Mesenchymal stem cell (in vitro differentiated cells and primary cell): ENCODE measurements at places on chromosomes 13 and 19.

DNA sequence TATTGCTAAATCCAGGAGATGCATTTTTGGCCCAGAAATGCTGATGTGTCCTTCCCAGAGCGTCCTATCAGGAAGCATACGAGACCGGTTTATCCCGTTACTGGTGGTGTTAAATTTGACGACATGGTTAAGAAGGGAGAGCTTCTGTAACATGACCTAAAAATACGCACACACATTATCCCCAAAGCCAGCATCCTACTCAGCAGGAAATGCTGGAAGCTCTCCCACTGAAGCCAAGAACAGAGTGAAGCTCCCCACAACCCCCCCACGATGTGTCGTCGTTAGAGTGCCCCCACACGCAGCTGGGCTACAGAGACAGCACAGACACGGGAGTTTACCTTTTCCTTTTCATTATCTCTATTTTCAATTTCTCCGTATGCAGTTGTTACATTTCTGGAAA is 45.1 kb upstream of the MCF2L start:
- no peak for DNase-seq
- no peaks in the 10 kb centered on the region for H3K36me3 ChIP-seq
- H3K4me3 ChIP-seq = no peak overlapping the region

DNA sequence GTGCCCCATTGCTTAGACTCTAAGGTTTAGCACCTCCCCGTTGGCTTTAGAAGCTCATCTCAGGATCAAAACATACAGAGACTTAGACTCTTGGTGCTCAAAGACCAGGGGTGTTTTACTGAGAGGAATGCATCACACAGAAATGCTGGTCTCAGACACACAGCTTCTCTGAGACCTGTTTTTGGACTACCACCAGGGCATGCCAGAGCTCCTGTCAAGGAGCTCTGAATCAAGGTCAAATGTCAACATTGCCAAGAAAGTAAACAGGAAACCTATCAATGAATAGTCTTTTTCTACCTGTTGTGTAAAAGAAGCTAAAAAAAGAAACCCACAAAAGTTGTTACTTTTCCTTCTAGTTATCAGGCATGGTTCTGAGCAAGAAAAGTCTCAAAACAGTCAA is 149.2 kb downstream of the COL4A1 start:
- DNase-seq = no peak
- H3K4me3 ChIP-seq = no peak overlapping the region
- no peaks in the 10 kb centered on the region for H3K27me3 ChIP-seq
- peaks cover 4% of the 10 kb centered on the region for H3K4me1 ChIP-seq
- peaks cover 62% of the 10 kb centered on the region for H3K36me3 ChIP-seq

- no peak overlapping the region for H3K4me3 ChIP-seq
- no peak for DNase-seq
- peaks cover 21% of the 10 kb centered on the region for H3K27me3 ChIP-seq
- H3K4me1 ChIP-seq = peaks cover 3% of the 10 kb centered on the region
- H3K27ac ChIP-seq = no peak overlapping the region
These were observed 4.5 kb downstream of the TEX26 start for GRCh38 chr13:30936971-30937370.

DNA sequence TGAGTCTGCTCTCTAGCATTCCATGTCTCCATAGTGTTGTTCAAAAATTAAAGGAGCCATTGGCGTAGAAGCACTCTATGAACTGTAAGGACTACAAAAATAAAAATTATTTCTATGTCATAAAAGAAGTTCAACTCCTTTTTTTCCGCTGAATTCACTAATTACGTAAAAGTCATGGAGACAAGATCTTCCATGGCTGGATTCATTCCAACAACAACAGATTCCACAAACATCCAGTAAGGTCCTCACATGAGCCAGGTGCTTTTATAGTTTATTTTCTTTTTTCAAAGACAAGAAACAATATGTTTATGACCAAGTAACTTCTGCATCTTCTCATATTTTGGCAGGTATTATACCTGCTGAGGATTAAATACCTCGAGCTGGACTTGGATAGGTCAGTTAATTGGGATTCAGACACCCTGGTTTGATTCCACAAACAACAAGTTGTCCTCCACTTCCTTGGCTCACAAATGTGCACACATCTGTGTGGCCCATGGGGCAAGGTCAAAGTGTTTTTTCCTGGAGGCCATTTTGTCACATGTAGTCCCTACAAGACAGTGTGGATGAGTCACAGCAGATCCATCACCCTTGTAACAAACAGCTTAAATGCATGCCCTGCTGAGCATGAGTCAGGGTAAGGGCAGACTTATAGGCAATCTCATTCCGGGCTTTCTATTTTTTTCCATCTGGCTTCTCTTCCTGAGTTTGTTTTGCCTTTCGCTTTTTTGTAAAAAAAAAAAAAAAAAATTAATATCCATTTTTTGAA is 475.6 kb downstream of the COG6 start:
- peaks cover 3% of the 10 kb centered on the region for H3K4me1 ChIP-seq
- H3K27me3 ChIP-seq = no peaks in the 10 kb centered on the region
- no peak overlapping the region for H3K27ac ChIP-seq
- no peaks in the 10 kb centered on the region for H3K36me3 ChIP-seq

DNA sequence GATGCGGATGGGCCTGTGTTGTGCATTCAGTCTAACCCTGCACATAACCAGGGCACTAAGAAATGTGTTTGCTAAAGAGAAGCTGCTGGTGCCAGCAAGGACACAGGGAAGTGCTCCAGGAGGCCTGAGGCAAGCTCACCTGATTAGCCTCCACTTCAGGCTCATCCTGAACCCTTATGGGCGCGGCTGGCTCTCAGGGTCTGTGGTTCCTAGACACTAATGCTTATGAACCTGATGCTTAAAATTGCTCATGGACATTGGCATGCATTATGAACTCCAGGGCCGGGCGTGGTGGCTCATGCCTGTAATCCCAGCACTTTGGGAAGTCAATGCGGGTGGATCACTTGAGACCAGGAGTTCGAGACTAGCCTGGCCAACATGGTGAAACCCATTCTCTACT is 34.3 kb downstream of the SERP2 start:
- H3K27me3 ChIP-seq = peaks cover 48% of the 10 kb centered on the region
- H3K36me3 ChIP-seq = no peaks in the 10 kb centered on the region
- no peak overlapping the region for H3K4me3 ChIP-seq
- H3K4me1 ChIP-seq = peaks cover 21% of the 10 kb centered on the region
- no peak overlapping the region for H3K27ac ChIP-seq

GRCh38 chr13:110301606-110302553 is 5.1 kb downstream of the COL4A1 start:
- H3K4me1 ChIP-seq = peaks cover 32% of the 10 kb centered on the region
- H3K27ac ChIP-seq = peak overlapping the region; percentile 69
- H3K36me3 ChIP-seq = no peaks in the 10 kb centered on the region
- no peak overlapping the region for H3K4me3 ChIP-seq
- peak; percentile 85 for DNase-seq
- H3K27me3 ChIP-seq = no peaks in the 10 kb centered on the region

DNA sequence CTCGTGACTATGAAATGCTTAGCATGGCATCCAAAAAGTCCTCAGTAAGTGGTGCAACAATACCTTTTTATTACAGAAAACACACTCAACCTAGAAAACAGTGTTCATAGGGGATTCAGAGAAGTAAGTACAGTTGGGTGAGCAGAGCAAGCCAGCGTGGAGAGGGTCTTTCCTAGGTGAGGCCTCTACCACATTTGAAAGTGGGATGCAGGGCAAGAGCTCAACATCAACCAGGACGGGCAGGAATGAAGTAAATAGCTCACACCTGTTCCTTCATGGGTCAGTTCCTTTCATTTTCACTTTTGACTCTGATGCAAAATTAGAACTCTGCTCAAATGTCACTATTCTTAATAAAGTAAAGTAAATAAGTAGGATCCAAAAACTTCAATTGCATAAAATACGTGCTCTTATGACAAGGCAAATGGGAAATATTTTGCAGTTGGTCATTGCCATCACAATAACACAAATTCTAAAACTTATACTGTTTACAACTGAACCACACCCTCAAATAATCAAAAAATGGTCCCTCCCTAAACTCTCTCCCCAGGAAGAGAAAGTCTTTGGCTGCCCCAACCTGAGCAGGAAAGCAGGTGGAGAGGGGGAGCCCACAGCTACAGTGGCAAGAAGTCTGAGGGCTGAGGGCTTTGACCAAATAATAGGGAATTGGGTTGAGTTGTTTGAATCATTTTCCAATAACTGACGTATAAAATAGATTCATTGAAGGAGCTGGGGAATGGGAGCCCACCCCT is 20.2 kb downstream of the CHAMP1 start:
- peaks cover 3% of the 10 kb centered on the region for H3K4me1 ChIP-seq
- H3K4me3 ChIP-seq = no peak overlapping the region
- no peaks in the 10 kb centered on the region for H3K27me3 ChIP-seq
- no peak overlapping the region for H3K27ac ChIP-seq
- no peak for DNase-seq
- H3K36me3 ChIP-seq = no peaks in the 10 kb centered on the region

DNA sequence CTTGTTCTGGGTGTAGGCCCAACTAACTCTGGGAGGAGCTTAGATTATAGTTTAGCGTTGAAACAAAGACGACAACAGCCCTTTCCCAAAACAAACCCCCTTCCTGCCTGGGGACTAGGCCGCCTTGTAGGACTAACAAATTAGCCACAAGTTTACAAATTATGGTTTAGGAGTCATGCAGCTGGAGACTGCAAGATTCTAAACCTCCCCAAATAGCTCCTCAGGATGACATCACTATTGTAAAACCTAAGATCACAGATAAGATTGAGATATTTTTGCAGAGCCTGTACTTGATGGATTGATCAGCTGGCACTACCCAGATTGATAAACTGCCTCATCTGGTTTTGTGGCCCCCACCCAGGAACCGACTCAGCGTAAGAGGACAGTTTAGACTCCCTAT is 2.3 kb upstream of the SLC25A15 start:
- no peak overlapping the region for H3K4me3 ChIP-seq
- no peak overlapping the region for H3K27ac ChIP-seq
- peak; percentile 96 for DNase-seq

- no peak overlapping the region for H3K27ac ChIP-seq
- H3K27me3 ChIP-seq = peaks cover 46% of the 10 kb centered on the region
- no peak overlapping the region for H3K4me3 ChIP-seq
These were observed 481 bp downstream of the ALOX5AP start for GRCh38 chr13:30735872-30736175.

DNA sequence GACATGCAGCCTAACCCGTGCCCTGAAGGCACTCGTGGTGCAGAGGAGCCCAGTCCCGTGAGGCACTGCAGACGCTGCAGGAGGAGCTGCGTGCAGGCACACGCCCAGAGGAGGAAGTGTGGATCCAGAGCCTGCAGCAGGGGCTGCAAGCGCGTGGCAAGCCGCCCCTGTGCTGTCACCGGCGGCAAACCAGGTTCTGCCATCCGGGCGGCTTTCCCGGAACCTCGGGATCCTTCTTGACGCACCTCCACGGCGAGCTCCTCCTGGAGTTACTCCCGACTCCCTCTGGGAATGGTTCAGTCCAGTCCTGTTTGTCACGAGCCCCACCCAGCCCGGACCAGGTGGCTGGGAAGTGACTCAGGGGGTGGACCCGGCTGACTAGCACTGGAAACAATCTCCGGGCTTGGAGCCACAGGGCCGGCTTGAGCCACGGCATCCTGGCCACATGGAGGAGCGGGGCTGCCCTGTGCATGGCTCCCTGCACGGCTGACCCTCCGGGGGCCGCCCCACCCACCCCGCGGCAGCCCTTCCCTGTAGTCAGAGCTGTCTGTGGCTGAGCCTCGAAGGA is 10.2 kb downstream of the DPP9 start:
- H3K4me1 ChIP-seq = peaks cover 63% of the 10 kb centered on the region
- H3K27me3 ChIP-seq = no peaks in the 10 kb centered on the region
- no peak overlapping the region for H3K4me3 ChIP-seq
- peak; percentile 91 for DNase-seq
- H3K36me3 ChIP-seq = peaks cover 73% of the 10 kb centered on the region

- DNase-seq = no peak
- no peak overlapping the region for H3K4me3 ChIP-seq
- peaks cover 7% of the 10 kb centered on the region for H3K4me1 ChIP-seq
- H3K27me3 ChIP-seq = no peaks in the 10 kb centered on the region
These were observed 9.8 kb upstream of the MARCHF2 start for GRCh38 chr19:8403098-8403819.

- no peak for DNase-seq
- H3K4me3 ChIP-seq = no peak overlapping the region
- no peak overlapping the region for H3K27ac ChIP-seq
- H3K36me3 ChIP-seq = peaks cover 12% of the 10 kb centered on the region
- H3K4me1 ChIP-seq = peaks cover 7% of the 10 kb centered on the region
These were observed 2.2 kb downstream of the DCUN1D2 start for GRCh38 chr13:113488283-113488682.

DNA sequence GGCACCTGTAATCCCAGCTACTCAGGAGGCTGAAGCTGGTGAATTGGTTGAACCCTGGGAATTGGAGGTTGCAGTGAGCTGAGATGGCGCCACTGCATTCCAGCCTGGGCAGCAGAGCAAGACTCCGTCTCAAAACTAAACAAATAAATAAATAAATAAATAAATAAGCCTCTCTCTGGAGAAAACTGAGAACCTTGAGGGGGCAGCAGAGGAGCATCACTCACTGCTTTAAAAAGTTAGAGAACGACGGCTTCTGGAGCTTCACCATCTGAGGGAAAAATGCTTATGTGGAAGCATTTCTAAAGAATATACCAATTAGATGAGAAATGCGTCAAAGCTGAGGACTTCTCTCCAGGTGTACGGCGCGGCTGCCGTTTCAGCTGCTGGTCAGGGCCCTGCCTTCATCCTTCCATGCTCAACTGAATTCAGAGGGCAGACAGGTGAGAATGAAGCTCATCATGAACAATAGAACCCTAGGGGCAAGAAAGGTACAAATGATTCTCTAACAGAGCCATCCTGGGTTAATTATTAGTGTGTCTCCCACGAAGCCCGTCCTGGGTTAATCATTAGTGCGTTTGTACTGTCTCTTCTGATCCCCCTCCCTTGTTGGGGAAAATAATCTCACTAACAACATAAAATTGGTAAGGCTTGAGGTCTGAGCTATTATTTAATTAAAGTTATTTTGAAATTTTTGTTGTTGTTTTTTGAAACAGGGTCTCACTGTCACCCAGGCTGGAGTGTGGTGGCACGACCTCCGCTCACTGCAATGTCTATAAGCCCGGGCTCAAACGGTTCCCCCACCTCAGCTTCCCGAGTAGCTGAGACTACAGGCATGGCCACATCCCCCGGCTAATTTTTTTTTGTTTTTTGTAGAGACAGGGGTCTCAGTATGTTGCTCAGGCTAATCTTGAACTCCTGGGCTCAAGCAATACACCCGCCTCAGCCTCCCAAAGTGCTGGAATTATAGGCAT is 80.1 kb downstream of the IPO5 start:
- H3K27me3 ChIP-seq = no peaks in the 10 kb centered on the region
- peaks cover 10% of the 10 kb centered on the region for H3K4me1 ChIP-seq
- DNase-seq = peak; percentile 76
- no peak overlapping the region for H3K4me3 ChIP-seq

- no peaks in the 10 kb centered on the region for H3K4me1 ChIP-seq
- DNase-seq = peak; percentile 43
- H3K27ac ChIP-seq = no peak overlapping the region
- H3K27me3 ChIP-seq = no peaks in the 10 kb centered on the region
- H3K36me3 ChIP-seq = no peaks in the 10 kb centered on the region
These were observed 43.9 kb downstream of the RAP2A start for GRCh38 chr13:97477844-97478243.

- no peaks in the 10 kb centered on the region for H3K36me3 ChIP-seq
- H3K27me3 ChIP-seq = peaks cover 63% of the 10 kb centered on the region
- no peak overlapping the region for H3K27ac ChIP-seq
- H3K4me1 ChIP-seq = no peaks in the 10 kb centered on the region
- peak overlapping the region; percentile 70 for H3K4me3 ChIP-seq
These were observed 9.7 kb upstream of the C19orf12 start for GRCh38 chr19:29724746-29725145.
